ENCODE measurements at places on chromosomes 5 and 9. TPM values are rescaled to one million over a fixed set of nuclear protein-coding genes. Genes with fewer than 3 reads are reported as not detected.

The MARCOL gene
- total RNA-seq, result not detected

The SPATA31D4 gene
- not detected for total RNA-seq

The CA9 gene
- not detected for total RNA-seq

The PCDHA8 gene
- 0.40 TPM for total RNA-seq

The NPR2 gene
- 41.8 TPM for total RNA-seq

The C5orf52 gene
- total RNA-seq, result not detected

The SHROOM1 gene
- total RNA-seq, result 33.3 TPM

The LRSAM1 gene
- total RNA-seq, result 27.0 TPM

The PPP3R2 gene
- not detected for total RNA-seq

The ZFP2 gene
- total RNA-seq, result 4.8 TPM

The CAST gene
- 295 TPM for total RNA-seq

All from sciatic nerve (tissue), 2 donors.